Activated CD4-positive, alpha-beta T cell treated with anti-CD3 and anti-CD28 coated beads, Interleukin-2, amount 50 U/mL, for 24 hours (primary cell): ENCODE measurements at places on chromosomes 3 and 15.

DNA sequence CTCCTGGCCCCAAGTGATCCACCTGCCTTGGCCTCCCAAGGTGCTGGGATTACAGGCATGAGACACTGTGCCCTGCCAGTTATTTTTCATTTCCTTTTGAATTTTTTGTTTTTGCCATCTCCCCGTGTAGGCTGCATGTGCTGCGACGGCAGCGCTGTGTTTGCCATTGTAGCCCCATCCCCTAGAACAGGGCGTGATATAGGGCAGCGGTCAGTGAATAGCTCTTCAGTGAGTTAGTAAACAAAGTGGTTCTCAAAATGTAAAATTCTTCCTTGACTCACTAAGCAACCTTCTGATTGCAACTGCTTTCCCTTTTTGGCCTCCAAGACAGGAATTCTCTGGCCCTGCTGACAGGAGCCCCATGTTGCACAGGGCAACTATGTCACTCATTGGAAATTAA, 138.1 kb upstream of the CTDSPL start:
- DNase-seq, result no peak

- no peak for DNase-seq
Measured at GRCh38 chr3:144381607-144382006, 410.0 kb downstream of the DIPK2A start.

- DNase-seq, result no peak
Measured at GRCh38 chr15:92059036-92059970, 205.8 kb downstream of the SLCO3A1 start.

DNA sequence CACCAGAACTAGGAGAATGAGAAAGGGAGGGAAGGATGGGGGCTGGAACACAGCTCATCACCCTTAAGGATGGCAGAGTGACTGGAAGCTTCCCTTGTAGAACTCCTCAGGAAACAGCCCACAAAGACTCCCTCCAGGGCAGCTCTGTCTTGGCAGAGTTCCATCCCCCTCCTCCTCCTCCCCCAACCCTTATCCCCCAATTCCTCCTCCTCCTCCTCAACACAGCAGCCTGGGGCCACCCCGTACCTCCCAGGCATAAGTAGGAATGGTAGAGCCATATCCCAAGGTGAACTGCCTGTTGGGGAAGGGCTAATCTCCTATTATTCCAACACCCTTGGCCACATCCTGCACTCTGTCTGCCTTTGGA, 38.8 kb downstream of the ADCY5 start:
- no peak for DNase-seq

DNA sequence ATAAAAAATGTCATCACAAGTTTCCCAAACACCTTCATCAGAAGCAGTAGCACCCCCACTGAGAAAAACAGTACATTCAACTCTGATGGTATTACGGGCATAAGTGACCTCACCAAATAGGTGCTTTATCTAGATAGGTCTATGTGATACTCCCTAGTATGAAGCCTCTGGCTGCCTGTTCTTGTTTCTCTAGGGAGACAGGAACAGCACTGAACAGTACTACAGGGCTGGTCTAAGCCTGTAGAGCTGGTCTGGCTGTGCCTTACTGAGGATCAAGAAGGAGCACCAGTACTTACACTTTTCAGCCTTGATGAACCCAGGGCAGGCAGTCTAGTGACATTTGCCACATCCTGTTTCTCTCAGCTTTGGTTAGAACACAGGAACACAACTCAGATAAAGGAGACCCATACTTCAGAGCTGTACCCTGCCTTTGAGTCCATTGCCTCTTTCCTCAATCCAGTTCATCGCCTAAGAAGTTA, 35.9 kb downstream of the OXNAD1 start:
- no peak for DNase-seq

GRCh38 chr3:149177122-149177521, 44.5 kb downstream of the CP start:
- no peak for DNase-seq

GRCh38 chr3:60932643-60933042, 318.6 kb downstream of the FHIT start:
- DNase-seq, result no peak

GRCh38 chr3:85074003-85074402, 115.2 kb downstream of the CADM2 start:
- DNase-seq, result no peak

DNA sequence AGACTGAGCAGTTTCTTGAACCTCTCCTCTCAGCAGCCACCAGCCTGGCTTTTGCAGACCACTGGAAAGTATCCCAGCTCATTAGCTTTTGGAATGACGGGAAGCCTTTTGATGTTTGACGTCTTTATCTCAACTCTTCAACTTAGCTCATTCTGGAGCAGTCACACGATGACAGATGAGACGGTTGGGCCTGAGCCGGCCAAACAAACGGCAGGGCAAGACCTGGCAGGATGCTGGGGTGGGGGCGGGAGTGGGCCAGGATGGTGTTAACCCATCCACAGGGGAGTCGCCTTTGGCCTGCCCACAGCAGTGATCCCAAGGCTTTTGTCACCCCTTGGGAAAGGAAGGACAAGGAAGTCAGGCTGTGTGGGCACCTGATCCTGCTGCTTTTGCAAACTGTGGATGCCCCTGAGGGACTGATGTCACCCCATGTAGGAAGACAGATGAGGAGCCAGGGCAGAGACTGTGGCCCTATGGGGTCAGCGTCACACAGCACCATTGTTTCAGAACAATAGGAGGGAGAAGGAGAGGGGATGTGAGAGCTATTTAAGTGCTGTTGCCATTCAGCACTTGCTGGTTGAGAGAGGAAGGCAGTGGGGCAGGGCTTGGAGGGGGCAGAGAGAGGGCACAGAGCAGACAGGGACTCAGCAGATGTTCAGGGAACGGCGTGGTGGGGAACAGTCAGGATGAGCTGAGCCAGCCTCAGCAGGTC, 121.9 kb upstream of the CTDSPL start:
- no peak for DNase-seq

DNA sequence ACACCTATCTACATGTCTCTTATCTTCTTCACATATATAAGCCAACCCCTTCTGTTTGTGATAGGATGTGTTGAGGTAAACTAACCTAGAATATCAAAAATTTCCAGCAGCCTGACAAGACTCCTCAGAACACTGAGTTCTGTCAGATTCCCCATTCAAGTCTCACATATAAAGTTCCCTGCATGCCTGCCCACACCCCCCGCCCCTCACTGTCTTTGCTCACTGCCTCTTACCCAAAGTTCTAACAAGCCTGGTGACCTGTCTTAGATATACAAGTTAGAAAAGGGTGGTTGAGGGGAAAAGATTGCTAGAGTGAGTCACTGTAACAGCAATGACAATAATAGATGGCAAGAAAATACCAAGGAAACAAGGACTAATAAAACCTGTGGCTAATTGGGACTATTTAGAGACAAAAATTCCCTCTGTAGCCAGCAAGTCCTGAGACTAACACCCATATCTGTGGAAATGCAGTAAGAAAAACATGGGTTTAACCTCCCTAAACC, 40.1 kb downstream of the FBXO22 start:
- DNase-seq, result no peak

GRCh38 chr15:29970402-29970695, 112.4 kb upstream of the GOLGA8J start:
- no peak for DNase-seq

- DNase-seq, result no peak
Measured at GRCh38 chr3:110101361-110101760, 764.0 kb upstream of the DPPA4 start.

DNA sequence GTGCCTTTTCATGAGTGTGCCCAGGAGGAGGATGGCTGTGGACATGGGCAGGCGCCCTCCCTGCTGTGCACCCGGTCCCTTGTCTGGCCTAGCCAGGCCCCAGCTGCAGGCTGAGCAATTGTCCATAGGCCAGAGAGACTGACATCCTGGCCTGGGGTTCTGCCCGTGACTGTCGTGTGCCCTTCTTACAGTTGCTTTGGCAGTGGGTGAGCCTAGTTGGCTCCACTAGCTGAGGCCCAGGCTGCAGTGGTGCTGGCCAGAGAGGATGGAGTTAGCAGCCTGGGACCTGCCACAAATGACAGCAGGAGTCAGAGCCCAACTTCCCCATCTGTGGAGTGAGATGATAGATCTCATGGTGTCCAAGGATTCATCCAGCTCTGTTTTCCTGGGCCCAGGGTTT, 9.0 kb upstream of the CHRNB4 start:
- no peak for DNase-seq

- no peak for DNase-seq
Measured at GRCh38 chr3:192122832-192123594, 604.3 kb downstream of the FGF12 start.

- DNase-seq, result no peak
Measured at GRCh38 chr15:99502182-99502581, 63.6 kb upstream of the MEF2A start.

- DNase-seq, result no peak
Measured at GRCh38 chr3:120072867-120073525, 21.3 kb downstream of the GSK3B start.

DNA sequence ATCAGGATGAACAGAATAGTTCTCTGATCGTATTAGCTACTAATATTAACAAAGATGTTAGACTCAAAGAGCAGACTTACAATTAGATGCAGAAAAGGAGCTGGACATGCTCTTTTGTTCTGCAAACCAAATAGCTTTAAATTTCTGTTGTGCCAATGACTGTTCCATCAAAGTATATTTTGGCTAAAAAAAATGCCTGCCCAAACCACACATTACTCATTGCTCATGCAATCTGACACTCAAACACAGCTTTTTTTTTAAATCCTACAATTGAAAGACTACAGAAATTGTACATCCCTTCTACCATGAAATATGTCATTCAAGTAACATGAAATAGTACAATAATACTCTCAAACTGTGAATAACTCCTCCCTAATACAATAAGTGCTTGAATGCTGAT, 48.6 kb downstream of the SHOX2 start:
- no peak for DNase-seq

GRCh38 chr3:193572426-193572908, 17.8 kb upstream of the ATP13A4 start:
- peak; percentile 26 for DNase-seq

DNA sequence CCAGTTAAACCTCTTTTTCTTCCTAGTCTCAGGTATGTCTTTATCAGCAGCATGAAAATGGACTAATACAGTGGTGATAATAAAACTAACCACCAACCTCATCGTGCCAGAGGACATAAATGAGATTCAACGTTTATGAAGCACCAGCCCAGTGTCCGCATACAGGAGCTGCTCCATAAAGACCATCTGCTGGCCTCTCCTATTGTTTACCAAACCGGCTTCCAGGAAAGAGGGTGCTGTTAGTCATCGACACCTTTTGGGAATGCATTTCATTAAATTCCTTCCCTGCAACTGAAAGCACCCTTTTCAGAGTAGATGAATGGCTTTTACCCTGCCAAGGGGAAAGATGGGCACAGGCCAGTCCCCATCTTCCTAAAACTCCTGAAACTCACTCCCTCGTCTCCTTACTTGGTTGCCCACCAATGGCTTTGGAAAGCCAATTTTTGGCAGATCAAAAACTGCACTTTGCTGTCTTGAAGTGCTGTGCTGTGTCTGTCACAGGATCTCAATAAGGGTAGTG, 122.1 kb downstream of the AQP9 start:
- DNase-seq, result no peak

DNA sequence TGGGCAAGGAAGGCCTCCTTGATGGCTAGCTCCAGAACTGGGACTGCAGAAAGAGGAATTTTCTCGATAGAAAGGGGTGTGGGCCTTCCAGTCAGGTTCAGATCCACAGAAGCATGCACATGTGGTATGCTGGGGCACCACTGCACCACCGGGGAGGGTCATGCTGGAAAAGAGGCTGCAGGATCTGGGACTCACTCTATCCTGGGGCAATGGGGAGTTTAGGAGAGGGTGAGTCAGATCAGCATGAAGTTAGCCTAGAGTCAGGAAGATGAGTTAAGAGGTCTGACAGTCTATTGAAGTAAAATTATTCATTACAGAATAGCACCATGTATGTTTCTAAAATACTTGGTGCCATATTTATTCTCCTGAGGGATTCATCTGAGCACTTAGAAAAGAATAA, 130.2 kb upstream of the TOPAZ1 start:
- no peak for DNase-seq

- no peak for DNase-seq
Measured at GRCh38 chr3:120524171-120524923, 71.8 kb upstream of the NDUFB4 start.

DNA sequence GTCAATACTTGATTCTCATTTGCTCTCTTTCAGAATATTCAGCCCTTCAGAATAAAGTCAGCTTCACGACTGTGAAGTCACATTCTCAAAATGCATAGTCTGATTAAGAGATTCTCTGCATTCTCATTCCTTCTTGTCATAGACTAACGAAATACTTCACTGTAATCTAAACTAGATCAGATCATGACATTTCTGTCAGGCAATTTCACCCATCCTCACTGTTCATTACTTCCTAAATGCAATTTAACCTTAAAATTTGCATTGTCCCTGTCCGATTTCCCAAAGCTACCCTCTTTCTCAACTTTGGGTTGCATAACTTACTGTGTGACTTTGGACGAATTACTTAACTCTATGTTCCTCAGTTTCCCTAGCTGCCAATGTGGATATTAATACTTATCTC, 6.2 kb downstream of the RPL22L1 start:
- no peak for DNase-seq

DNA sequence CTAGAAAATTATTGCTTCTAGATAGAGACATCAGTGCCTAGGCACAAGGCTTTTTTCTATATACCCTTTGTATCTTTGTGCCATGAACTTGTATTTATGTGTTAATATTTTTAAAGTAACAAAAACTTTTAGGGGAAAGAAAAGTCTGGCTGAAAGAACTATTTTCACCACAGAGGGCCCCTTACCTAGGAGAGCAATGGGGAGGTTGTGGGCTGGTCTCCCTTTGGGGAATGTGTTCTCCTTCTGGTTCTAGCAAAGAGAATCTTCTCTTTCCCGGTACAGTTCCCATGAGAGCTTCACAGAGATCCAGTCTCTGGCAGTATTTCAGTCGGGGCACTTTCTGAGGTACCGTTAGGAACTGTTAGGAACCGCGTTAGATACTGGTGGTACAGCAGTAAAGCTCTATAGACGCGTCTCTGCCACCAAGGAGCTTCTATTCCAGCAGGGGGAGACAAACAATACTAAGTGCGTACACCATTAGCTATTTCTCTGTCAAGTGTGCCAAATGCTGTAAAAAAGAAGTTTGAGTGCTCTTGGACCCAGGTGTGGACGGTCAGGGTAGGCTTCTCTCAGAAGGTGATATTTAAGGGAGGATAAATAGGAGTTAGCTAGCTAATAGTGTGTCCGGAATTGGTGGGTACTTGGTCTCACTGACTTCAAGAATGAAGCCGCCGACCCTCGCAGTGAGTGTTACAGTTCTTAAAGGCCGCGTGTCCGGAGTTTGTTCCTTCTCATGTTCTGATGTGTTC, 4.6 kb upstream of the EPB42 start:
- peak; percentile 36 for DNase-seq

DNA sequence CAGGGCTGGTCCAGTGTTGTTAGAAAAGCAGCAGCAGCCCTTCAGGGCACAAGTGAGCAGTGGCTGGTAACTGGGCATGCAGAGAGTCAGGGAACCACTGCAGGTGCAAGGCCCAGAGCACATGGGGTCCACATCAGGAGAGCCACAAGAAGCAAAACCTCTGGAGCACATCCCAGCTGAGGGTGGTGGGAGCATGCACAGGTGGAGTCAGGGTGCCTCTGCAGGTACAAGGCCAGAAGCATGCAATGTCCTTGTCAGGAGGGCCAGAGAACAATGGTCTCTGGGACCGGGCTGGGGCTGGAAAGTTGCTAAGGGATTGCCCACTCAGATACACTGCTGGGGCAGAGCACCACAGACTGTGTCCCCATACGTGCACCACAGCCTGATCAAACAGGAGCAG, 226.1 kb upstream of the UBE2E2 start:
- DNase-seq, result no peak
